ENCODE measurements at places on chromosomes 4 and X.

- no peak for DNase-seq
These were observed 25.5 kb downstream of the CDKN2AIP start for GRCh38 chr4:183469936-183470335.

GRCh38 chrX:31436424-31436823, 364.6 kb upstream of the FTHL17 start:
- DNase-seq: no peak

DNA sequence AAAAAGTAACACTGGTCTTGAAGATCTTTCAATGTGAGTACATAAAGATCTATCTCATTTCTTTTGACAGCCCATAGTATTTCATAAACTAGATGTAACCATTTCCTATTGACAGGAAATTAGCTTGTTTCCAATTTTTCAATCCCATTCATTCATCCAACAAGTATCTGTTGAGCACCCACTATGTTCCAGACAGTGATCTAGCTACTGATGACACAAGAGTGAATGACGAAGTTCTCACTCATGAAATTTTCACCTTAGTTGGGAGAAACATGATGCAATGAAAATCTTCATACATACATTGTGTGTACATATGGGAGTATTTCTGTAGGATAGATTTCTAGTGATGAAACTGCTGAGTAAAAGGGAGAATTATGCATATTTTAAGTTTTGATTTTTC, 1.7 kb downstream of the CD38 start:
- no peak for DNase-seq

- no peak for DNase-seq
These were observed 17.7 kb downstream of the FOXR2 start for GRCh38 chrX:55640854-55641253.

DNA sequence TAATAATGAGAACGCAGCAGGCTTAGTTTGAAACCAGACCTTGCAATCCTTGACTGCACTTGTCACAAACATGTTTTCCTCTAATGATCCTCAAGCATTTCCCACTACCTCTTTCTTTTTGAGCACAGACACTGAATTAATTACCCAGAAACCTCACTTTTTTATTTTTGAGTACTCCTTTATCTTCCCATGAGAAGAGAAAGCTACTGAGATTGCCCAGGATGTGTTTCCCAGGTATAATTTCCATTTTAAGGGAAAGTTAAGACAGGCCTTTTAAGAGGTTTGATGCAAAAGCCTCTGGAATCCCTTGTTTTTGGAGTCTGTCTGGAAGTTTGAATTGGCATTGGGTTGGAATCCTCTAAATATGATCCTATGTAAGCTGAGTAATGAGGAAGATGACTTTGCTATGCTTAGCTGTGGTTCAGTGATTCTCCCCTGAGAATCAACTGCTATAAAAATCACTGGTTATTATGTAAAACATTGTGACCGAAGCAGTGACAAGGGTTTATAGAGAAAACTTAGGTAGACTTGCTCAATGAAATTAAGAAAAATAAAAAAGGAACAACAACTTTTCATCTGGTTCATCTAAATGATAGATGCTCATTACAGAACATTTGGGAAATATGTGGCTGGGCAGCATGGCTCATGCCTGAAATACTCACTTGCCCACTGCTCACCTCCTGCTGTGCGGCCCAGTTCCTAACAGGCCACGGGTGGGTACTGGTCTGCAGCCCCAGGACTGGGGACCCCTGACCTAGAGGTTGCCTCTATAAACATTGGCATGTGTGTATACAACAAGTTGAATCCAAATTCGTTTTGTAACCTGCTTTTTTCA, 10.8 kb upstream of the RHOH start:
- peak; percentile 14 for DNase-seq

- no peak for DNase-seq
These were observed 47.2 kb downstream of the FGFBP1 start for GRCh38 chr4:15891312-15891711.

GRCh38 chr4:155241664-155242063, 33.2 kb downstream of the NPY2R start:
- no peak for DNase-seq

DNA sequence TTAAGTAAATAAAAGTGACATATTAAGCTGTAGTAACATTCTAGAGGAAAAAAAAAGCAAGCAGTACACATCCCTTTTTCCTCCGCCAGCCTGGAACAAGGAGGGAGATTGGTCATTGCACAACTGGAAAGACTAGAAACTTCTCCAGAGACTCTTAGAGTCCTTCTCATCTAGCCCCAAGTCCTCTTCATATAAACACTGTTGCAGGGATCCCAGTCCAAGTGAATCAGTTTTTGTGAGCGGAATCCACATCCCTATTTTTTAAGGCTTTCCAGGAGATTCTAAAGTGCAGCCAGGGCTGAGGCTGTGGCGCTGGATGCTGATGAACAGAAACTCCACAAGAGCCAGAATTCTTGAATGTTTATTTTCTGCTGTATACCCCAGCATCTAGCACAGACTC, 23.8 kb downstream of the REELD1 start:
- DNase-seq: no peak

GRCh38 chr4:137601934-137602333, 69.6 kb upstream of the PCDH18 start:
- DNase-seq: no peak

- peak; percentile 75 for DNase-seq
These were observed at the start of gene TSC22D3 for GRCh38 chrX:107775734-107776511. Gene TSC22D3 (minus strand): TSS chrX:107775787. CDS start chrX:107775419, 368 bp downstream.

DNA sequence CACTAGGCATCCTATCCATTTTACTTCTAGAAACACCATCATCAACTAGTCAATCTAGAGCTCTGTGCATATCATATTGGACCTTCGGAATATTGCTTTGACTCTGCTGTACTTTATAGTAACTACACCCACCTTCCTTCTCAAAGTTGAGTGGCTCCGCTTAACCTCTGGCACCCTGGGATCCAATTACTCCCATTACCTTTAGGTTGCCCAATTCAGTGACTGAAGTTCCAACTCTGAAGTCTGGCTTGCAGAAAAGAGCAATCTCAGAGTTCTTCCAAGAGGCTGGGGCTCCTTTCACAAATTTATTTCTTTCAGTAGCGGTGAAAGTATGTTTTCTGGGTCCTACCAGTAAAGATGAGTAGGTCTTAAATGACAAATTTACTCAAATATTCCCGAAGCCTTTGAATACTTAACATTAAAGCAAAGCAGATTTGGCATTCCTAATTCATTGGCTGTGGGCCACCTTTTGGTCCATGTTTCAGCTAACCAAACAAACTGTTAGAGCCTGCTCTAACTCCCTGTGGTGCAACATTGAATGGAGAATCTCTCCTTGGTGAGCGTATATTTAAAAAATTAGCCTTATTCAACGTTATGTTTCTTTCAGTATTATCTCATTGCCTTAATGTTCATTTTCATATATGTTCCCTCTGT, 1215.8 kb downstream of the RAPGEF2 start:
- no peak for DNase-seq

DNA sequence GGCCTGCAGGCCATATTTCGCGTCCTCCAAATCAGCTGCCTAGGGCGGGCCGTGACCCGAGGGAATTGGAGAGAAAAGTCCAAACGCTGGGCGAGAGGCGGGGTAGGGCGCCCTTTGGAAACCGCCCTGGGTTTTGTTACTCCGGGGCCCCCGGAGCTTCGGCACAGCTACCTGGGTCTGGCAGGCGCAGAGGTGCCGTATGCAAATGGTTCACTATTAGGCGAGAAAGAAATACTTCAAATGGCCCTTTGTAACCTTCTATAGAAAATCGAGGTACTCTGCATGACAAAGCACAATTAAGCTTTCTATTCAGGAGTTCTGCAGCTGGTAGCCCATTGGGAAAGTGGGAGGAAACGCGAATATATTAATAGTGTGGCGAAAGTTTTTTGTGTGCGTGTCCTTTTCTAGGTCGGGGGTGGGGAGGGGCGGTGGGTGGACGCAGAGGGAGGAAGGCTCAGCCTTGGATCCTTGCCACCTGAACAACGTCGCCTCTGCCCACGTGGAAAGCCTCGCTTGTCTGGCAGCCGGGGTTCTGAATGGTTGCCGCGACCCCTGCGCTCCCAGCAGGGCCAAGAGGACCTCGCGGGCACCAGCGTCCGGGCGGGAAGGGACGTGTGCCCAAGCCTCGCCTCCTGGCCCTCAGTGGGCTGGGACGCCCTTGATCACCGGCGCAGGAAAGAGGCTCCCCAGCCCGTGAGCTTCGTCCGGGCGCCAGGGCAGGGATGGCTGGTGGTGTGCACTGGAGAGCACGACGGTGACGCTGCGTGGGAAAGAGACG, 9.5 kb downstream of the GSX2 start:
- DNase-seq: no peak

- DNase-seq: no peak
These were observed 41.1 kb downstream of the REELD1 start for GRCh38 chr4:146255463-146255862.

DNA sequence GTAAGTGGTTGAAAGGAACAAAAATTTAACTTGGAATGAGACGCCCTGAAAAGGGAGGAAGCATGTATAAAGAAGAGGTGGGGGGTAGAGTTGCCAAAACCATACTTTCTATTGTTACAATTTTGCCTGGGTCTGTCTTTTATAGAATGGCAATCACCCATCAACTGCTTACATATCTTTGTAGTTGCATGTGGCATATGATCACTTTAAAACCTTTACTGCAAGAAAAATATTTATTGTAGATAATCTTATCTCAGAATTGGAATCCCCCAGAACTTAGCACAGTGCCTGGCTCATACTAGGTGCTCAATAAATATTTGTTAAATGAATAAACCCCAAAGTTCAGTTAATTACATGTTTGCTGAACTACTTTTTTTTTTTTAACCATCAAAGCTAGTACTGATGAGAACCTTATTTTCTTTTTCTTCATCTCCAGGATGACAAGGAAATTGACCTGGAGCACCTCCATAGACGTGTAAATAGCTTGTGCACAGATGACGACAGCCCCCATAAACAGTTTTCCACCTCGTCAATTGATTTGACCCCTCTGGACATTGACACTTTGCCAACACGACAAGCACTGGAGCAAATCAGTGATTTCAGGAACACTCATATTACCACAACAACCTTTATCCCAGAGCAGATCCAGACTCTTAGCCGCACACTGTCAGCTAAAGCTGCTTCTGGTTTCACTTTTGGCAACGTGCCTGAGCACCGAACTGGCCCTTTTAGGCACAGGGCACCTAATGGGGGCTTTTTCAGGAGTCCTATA, 56.7 kb upstream of the ATOH1 start:
- DNase-seq: no peak

- peak; percentile 53 for DNase-seq
These were observed 122.5 kb downstream of the SPATA18 start for GRCh38 chr4:52173470-52174045.

- peak; percentile 17 for DNase-seq
These were observed 59.4 kb downstream of the TSC22D3 start for GRCh38 chrX:107716118-107716684.

GRCh38 chrX:1093121-1093520, 119.3 kb downstream of the CRLF2 start:
- no peak for DNase-seq

DNA sequence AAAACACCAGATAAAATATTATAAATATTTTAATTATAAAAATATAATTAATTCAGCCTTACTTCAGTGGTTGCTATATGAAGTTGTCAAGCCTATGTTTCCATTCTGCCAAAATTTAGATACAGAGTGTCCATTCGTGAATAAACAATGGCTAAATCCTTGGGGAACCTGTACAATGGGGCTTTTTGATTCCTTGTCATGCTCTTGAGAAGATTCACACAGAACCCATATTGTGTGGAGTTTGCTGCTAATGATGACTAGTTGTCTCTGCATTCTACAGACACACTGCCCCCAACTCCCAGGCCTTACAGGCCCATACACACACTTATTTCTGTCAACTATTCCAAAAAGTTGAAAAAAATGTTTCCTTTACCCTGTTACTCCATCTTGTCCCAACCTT, 33.4 kb upstream of the MAGEC2 start:
- no peak for DNase-seq

DNA sequence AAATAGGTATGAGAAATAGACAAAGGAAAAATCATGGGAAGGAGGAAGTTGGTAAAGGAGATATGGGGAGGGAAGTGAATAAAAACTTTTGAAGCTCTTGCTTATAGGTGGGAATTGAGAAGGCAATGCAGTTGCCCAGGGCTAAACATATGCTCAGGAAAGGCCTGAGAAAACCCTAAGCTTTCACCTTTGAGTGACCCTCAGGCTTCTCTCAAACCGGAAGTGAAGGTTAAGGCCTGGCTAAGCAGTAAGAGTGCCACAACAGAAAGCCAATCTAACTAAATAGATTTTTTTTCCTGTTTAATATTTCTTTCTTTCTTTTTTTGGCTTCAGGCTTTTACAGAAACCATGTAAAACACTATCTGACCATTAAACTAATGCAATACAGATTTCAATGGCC, 69.5 kb upstream of the GABRA3 start:
- DNase-seq: no peak

DNA sequence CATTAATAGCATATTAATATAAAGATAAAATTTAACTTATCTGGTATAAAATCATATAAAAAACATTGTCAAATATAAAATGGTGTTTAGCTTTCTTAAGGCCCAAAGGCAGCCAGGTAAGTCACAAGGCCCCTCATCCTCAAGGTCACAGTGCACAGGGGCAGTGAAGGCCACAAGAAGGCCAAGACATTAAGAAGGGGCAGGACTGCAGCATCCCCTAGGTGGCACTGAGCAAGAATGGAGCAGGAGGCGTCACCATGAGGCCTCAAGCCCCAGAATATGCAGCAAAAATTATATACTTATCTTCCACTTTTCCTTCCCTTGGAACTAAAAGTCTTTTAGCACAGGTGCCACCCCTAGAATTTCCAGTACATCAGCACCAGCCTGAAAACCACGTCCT, 49.5 kb upstream of the MAGEA8 start:
- DNase-seq: no peak

GRCh38 chr4:123870216-123870876, 473.8 kb downstream of the SPRY1 start:
- DNase-seq: no peak

GRCh38 chr4:105057370-105058105, 89.1 kb upstream of the TET2 start:
- no peak for DNase-seq

- DNase-seq: no peak
These were observed 795.2 kb downstream of the PCDH18 start for GRCh38 chr4:136737066-136737465.

DNA sequence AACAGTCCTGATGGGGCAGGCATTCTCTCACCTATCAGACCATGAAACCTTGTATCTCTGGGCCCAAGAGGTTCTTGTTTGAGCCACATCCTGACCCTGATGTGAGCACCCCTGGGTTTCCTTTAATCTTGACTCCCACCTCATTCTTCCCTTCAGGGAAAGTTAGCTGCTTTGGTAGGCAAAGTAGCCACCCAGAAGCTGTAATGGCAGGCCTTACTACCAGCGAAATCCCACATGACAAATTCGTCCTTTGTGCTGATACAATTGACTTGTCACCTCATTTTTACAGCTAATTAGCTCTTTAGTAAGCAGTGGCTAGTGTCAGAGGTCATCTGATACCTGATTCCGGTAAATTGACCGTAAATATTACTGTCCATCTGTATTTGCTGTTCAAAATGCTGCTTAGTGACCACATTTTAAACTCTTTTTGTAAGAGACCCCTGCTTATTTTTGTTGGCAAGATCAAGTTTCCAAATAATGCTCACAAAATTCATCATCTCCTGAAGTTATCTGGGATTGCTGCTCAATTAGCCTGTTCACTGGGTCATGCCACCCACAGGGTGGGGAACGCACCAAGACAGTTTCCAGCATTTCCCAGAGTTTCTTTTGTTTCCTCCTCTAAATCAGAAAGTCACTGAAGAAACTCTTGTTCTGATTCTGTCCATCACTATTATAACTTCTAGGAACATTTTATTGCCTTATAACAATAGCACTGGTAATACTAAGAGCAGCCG, 329.7 kb downstream of the GPAT3 start:
- no peak for DNase-seq
